OCI-LY7 (cell line): ENCODE measurements at places on chromosomes 12 and 14.

DNA sequence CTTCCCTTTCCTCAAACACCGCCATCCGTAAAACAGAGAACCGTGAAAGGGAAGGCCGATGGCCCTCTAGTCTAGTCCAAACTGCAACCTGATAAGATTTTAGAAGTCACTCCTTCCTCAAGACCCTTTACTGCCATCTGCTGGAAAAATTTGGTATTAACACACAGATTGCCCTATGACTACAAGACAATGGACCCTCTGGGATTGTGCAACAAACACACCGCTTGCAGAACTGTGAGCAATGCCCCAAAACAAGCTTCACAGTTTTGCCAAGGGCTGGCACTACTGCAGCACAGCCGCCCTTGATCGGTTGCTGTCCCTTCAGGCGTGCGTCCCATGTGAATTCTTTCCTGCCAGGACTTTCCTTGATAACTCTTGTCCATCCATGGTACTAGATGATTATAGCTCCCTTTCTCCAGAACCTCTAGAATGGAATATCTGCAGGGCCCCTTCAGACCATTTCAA lies 23.1 kb downstream of the LLPH start:
- peak; percentile 82 for DNase-seq

DNA sequence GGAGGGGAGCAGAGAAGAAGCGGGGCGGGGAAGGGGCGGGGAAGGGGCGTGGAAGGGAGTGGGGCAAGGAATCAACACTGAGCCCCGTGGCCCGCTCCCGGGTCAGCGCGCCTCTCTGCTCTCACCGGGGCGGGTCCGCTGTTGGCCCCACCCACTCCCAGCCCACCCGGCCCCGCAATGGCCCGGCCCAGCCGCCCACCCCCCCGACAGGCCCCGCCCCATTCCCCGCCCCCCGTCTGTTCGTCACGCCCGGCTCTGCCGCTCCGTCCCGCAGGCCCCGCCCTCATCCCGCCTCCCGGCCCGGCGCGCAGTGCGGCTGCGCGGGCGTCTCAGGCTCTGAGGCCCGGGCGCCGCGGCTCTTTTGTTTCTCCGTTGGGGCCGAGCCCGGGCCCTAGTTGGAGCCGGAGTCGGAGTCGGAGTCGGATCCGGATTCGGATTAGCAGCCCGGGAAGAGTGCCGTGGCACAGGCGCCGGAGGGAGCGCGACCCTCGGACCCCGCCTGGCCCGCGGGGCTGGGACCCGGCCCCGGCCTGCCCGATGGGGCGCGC lies at the start of gene ULK1:
ULK1 (plus strand) TSS at position 310 of the 548 bp plus-strand sequence. CDS start 380 bp downstream, outside the sequence.
- DNase-seq: peak; percentile 90

- no peak for DNase-seq
These were observed 37.7 kb downstream of the GYS2 start for GRCh38 chr12:21566907-21567394.

DNA sequence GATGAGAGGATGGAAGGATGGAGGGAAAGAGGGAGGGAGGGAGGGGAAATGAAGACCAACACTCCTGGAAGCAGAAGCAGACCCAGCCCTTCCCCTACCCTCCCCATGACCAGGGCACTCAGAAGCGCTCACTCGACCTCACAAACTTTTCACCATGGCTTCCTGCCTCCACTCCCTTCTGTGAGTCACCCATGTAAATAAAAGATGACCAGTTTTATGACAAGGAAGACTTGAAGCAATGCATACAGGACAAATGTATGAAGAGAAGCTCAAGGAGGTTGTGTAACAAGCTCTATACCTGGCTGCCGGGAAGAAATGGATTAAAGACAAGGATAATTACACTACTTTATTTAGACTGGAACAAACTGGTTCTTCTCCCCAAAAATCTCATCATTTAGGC lies 63.8 kb downstream of the CDC42BPB start:
- no peak for DNase-seq

- DNase-seq: no peak
These were observed 211.6 kb upstream of the IGF1 start for GRCh38 chr12:102691773-102692555.

GRCh38 chr14:97916669-97917568 lies 1119.7 kb downstream of the VRK1 start:
- DNase-seq: no peak
